Aortic smooth muscle cell (primary cell): ENCODE measurements at places on chromosomes 4 and X. TPM values are rescaled to one million over a fixed set of nuclear protein-coding genes. Genes with fewer than 3 reads are reported as not detected.

Gene AFP
- 0.19 and 0.26 TPM in 2 replicates for total RNA-seq

Gene ARX
- not detected in 2 replicates for total RNA-seq

Gene RXFP1
- total RNA-seq: 19.6 and 23.9 TPM in 2 replicates

Gene L1CAM
- total RNA-seq: under 0.01 and 0.13 TPM in 2 replicates

Gene GLUD2
- total RNA-seq: 2.9 and 8.9 TPM in 2 replicates

Gene PWWP3B
- total RNA-seq: under 0.01 and 0.06 TPM in 2 replicates

Gene XG
- 11.5 and 16.7 TPM in 2 replicates for total RNA-seq

Gene SSX7
- total RNA-seq: not detected in 2 replicates

Gene PF4V1
- total RNA-seq: 0.40 TPM in 1 of 2 replicates, not detected in the other

Gene TSPAN6
- total RNA-seq: 16.8 and 17.3 TPM in 2 replicates

Gene GPR50
- total RNA-seq: not detected in 2 replicates

Gene SPANXC
- not detected in 2 replicates for total RNA-seq

Gene BST1
- total RNA-seq: 15.4 and 19.7 TPM in 2 replicates

Gene NRK
- 0.13 and 1.2 TPM in 2 replicates for total RNA-seq

Gene YIPF6
- total RNA-seq: 30.1 and 32.9 TPM in 2 replicates

Gene RAB40A
- total RNA-seq: 0.12 TPM in 1 of 2 replicates, not detected in the other

Gene CPZ
- 1.7 and 13.2 TPM in 2 replicates for total RNA-seq

Gene AFAP1
- 46.0 and 53.8 TPM in 2 replicates for total RNA-seq

Gene TACR3
- total RNA-seq: not detected in 2 replicates

Gene NSUN7
- 0.12 TPM in 1 of 2 replicates, not detected in the other for total RNA-seq

Gene VSIG1
- total RNA-seq: under 0.01 TPM in 2 replicates

Gene GAGE13
- total RNA-seq: not detected in 2 replicates
